ENCODE measurements at places on chromosomes 3 and 15.

DNA sequence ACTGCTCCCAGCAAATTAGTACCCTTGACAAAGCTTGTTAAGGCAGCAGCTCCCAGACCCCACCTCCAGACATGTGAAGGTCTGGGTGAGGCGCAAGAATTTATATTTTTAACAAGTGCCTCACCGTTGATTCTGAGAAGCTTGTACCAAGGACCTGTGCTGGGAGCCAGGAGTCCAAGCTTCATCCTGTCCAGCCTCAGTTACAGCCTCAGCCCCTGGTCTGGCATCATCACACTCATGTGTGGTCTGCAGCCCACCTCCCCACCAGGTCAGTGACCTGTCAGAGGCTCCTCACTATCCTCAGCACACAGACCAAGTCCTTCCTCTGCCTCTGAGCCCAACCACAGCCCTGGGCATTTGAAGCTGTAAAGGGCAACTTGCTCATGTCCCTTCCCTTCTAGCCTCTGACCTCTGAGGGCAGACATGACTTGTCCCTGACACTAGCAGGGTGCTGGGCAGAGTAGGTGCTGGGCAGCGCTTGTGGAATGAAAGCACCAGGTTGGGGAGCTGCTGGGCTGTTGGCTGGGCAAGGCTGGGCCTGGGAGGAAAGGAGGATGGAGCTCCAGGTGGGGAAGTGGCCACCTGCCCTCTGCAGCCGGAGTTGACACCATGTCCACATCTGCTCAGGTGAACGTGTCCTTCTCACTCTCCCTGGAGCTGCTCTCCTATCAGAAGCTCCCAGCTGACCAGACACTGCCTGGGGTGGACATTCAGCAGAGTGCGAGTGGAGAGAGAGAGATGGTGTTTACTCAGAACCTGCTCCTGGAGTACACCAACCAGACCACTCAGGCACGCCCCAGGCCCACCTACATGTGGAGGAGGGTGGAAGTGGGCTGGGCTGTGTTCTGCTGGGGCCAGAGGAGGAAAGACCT, 16.9 kb downstream of the ACAA1 start:
- DNase-seq: no peak

GRCh38 chr3:115279939-115280338, 132.9 kb upstream of the ZBTB20 start:
- no peak for DNase-seq

GRCh38 chr3:39469945-39470344, 2.5 kb downstream of the MOBP start:
- no peak for DNase-seq

- no peak for DNase-seq
These were observed 203.8 kb downstream of the UACA start for GRCh38 chr15:70559265-70560239.

DNA sequence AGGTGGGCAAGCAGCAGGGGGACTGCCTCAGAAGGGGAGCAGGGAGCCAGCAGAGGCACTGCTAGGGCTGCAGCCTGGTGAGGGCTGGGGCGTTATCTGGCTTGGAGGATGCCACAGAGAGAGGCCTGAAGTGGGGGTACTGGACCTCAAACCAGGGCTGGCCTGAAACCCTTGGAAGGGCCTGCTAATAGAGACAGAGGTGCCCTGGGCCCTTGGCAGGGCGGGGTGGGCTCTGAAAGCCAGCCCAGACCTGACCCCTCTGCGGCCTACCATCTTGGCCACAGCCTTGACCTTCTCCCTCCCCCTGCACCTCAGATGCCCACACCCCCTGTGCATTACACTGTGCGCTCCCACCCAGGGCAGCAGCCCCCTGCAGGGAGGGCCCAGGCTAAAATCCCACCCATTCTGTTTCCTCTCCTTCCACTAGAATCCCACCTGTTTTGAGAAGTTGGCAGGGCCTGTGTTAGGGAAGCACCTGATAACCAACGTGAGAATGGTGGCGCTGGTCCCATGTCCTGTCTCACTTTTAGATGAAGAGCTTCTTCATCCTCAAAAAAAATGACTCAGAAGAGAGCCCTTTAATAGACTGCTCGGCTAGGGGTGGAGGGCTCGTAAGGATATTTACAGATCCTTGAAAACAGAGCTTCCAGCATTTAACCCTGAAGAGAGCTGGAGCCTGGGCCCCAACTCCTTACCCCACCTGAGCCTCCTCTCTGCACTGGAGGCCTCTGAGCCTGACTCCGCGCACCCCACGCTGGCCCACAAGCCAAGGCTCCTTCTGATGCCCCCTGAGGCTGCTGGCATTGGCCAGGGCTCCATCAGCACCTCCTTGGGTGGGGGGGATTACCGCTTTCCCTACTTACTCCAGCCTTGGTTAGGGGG, 29.8 kb downstream of the LOXL1 start:
- DNase-seq: no peak

DNA sequence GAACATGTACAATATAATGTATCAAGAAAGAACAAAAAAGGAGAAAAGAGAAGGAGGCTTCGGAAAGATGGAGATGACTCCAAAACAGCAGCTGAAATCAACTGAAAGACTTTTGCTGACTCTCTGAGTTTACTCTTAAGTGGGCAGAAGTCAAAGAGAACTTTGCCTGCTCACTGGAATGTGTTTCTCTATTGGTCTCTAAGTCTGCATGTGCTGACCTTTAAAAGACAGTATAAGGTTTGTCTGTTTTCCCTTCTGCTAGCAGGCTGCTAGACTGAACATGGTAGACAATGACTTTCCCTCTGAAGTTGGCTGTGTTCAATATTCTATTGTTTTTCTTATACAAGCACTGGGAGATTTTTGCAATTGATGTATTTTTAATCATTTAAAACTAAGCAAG, 7.2 kb upstream of the MAP4 start:
- DNase-seq: no peak

DNA sequence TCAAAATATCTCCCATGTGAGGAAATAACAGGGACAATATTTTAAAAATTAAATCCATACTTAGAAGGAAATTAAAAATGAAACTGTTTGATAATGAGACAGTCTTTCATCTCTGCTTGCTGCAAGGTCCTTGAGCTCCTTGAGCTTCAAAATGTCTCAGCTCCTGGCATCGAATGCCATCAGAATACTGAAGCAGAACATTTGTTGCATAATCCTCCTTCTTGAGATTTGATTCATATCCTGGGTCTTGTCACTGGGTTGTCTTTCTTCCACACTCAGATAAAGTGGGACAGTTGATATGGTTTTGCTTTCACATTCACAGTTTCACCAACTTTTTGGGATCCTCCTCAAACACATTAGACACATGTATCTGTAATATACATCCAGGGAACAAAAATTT, 27.8 kb downstream of the COL8A1 start:
- no peak for DNase-seq

DNA sequence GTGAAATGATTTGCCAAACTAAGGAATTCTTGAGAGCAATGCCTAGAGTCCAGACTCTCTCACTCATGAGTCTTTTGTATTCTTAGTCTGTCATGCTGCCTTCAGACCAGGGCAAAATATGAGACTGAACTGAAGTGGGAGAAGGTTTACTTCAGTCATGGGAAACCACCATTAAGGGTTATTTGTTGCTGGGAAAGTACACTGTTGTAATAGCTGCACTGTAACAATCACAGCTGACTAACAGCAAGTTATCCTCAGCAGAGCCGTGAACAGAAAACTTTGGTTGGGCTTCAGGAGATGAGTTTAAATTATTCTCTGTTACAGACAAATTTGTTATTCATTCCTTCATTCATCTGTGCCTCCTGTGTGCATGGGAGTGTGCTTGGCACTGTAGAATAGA, 258.5 kb downstream of the ROBO2 start:
- no peak for DNase-seq

- no peak for DNase-seq
These were observed 641 bp downstream of the ACVR2B start for GRCh38 chr3:38454178-38454883.

DNA sequence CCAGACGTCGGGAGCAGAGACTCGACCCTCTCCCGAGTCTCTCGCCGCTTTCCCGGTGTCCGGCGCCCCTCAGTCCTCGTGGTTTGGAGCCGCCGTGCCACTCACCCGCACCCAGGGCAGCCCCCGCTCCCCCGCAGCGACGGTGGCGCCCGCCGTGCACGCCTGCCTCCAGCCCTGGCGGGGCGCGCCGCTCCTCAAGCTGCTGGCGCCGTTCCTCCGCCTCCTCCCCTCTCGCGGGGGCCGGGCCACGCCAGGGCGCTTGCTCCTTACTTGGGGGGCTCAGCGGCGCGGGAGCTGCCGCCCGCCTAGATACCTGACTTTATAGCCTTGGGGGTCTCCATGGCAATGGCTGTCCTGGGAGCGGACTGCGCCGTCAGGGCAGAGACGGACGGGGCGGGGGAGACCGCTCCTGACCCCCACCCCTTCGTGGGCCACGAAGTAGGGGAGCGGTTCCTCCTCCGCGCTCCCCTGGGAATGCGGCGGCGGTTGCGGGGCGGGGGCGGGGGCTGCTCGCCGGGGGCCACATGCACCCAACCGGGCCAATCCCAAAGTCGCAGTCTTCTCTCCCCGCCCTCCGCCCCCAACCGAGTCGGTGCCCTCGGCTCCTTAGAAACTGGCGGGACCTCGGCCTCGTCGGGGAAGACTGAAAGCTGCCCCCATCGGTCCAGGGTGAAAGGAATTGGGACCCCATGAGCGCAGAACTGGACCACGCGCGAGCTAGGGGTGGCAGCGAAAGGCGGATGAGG, at the start of gene ANKRD63:
TSS of gene ANKRD63 (minus strand) at position 196 of the 746 bp plus-strand sequence. CDS start 478 bp downstream, outside the sequence.
- no peak for DNase-seq

GRCh38 chr3:128123156-128123537, 465 bp downstream of the RUVBL1 start:
- DNase-seq: no peak
